ENCODE measurements at places on chromosomes 5 and 9. TPM values are rescaled to one million over a fixed set of nuclear protein-coding genes. Genes with fewer than 3 reads are reported as not detected.

DMGDH gene
- 0.70 TPM for polyA plus RNA-seq

NNT gene
- polyA plus RNA-seq, result 37.3 TPM

FOXD4L3 gene
- polyA plus RNA-seq, result not detected

ZNF883 gene
- polyA plus RNA-seq, result 1.2 TPM

IL13 gene
- polyA plus RNA-seq, result not detected

LEAP2 gene
- 1.4 TPM for polyA plus RNA-seq

TUSC1 gene
- 0.84 TPM for polyA plus RNA-seq
